Activated naive CD4-positive, alpha-beta T cell treated with anti-CD3 and anti-CD28 coated beads for 36 hours (primary cell): ENCODE measurements at places on chromosomes 7 and 10.

DNA sequence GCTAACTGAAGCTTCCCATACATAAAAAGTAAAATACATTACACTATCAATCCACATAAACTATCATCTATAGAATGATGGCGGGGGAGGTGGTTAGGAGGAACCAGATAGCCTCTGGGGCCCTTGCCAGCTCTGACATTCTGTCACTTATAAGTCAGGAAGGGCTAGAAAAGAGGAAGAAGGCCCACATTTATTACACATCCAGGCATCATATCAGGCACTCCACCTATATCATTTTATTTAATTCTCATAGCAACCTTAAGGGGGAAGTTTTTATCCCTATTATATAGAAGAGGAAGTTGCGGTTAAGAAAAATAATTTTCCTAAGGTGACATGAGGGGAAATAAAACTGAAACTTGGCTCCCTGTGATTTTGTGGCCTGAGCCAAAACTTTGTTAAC lies 29.9 kb downstream of the HEPACAM2 start:
- H3K36me3 ChIP-seq, result no peaks in the 10 kb centered on the region
- H3K27ac ChIP-seq, result no peak overlapping the region
- H3K27me3 ChIP-seq, result peaks cover 27% of the 10 kb centered on the region

DNA sequence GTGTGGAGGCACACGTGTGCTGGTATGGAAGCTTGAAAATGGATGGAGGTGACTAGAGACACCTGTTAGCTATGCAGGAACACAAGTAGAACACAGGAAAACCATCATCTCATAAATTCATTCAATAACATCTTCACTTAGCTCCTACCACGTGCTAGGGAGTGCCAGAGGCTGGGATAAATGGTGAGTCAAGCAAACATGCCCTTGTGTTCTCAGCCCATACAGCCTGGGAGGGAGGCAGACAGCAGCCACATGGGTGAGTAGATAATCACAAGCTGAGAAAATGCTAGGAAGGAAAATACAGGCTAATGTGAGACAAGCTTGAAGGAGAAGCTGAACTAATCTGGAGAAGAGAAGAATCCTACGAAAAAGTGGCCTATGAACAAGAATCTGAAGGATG lies 468.0 kb upstream of the ZMIZ1 start:
- H3K4me3 ChIP-seq, result no peak overlapping the region
- no peak overlapping the region for H3K27ac ChIP-seq
- no peaks in the 10 kb centered on the region for H3K36me3 ChIP-seq
- DNase-seq, result no peak
- no peaks in the 10 kb centered on the region for H3K4me1 ChIP-seq

- H3K27ac ChIP-seq, result no peak overlapping the region
- H3K4me3 ChIP-seq, result no peak overlapping the region
- DNase-seq, result no peak
- H3K4me1 ChIP-seq, result no peaks in the 10 kb centered on the region
- peaks cover 15% of the 10 kb centered on the region for H3K27me3 ChIP-seq
Observed at GRCh38 chr10:33706191-33706590, 371.7 kb upstream of the NRP1 start.

DNA sequence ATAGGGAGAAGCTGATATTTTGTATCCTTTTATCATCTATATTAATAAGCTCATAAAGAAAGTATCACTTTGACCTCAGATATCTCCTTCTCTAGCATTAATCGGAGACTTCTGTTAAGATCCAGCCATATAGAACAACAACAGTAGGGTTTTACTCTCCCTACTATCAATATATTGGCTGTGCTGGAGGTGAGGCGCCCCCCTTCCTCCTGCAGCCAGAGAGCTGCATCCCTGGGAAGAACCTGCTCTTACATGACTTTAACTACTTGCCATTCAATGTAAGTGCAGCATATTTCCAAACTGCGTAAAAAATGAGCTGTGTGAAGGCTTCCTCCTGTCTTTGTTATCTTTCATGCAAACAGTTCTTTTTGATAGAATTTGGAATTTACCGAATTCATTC lies 247.8 kb downstream of the SDK1 start:
- no peaks in the 10 kb centered on the region for H3K4me1 ChIP-seq
- no peaks in the 10 kb centered on the region for H3K36me3 ChIP-seq
- no peak for DNase-seq
- H3K4me3 ChIP-seq, result no peak overlapping the region
- no peak overlapping the region for H3K27ac ChIP-seq
- H3K27me3 ChIP-seq, result no peaks in the 10 kb centered on the region

DNA sequence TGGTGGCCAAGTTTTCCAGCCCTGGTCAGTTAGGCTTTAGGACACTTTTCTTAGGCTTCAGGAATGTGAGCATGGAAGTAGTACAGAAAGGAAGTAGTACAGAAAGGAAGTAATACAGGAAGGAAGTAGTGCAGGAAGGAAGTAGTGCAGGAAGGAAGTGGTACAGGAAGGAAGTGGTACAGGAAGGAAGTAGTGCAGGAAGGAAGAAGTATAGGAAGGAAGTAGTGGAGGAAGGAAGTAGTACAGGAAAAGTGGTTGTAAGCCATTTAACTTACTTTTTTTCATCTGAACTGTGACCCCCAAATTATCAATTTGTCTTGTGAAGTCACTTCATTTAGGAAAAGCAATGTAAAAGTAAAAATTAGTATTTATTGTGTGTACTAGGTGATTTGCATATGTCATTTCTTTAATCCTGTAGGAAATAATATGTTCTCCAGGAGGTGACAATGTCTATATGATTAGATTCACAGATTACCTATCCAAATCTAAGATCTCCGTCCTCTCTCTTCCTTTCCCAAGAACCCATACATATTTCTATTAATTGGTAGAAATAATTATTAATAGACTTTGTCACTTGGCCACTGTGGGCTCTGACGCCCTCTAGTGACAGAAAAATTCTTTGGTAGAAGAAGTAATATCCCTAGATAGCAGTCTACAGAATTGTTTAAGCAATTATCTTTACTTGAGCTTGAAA lies 3.9 kb upstream of the FAS start:
- H3K4me1 ChIP-seq, result peaks cover 35% of the 10 kb centered on the region
- no peaks in the 10 kb centered on the region for H3K27me3 ChIP-seq
- peaks cover 7% of the 10 kb centered on the region for H3K36me3 ChIP-seq
- no peak overlapping the region for H3K4me3 ChIP-seq

DNA sequence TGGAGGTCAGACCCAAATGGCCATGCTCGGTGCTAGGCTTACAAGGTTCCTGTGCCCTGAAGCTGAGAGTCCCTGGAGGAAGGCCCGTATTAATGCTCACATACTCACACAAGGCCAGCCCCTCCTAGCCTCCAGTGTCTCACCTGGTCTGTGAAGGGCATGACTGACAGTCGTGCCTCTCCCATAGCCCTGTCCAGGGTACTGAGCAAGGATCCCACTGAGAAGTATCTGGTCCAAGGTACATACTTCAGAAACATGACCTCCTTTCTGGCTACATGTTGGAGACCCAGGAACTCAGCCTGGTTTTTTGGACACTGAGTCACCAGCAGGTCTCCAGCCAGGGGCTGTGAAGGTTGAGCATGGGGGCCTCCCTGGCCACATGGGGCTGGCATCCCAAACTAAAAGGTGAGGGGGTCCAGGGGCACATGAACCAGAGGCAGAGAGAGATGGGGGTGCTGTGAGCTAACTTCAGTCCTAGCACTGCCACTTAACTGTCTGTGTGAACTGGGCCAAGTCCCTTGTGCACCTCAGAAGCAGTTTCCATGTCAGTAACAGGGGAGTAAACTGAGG lies 17.6 kb upstream of the RASGEF1A start:
- peaks cover 26% of the 10 kb centered on the region for H3K4me1 ChIP-seq
- no peaks in the 10 kb centered on the region for H3K27me3 ChIP-seq
- DNase-seq, result peak; percentile 55
- H3K27ac ChIP-seq, result no peak overlapping the region
- H3K36me3 ChIP-seq, result no peaks in the 10 kb centered on the region

GRCh38 chr7:142563470-142563869 lies 185.8 kb upstream of the PRSS1 start:
- H3K27me3 ChIP-seq, result peaks cover 2% of the 10 kb centered on the region
- H3K27ac ChIP-seq, result no peak overlapping the region
- DNase-seq, result no peak
- H3K36me3 ChIP-seq, result no peaks in the 10 kb centered on the region
- H3K4me3 ChIP-seq, result peak overlapping the region; percentile 41

- H3K27me3 ChIP-seq, result no peaks in the 10 kb centered on the region
- H3K27ac ChIP-seq, result no peak overlapping the region
- no peak for DNase-seq
- no peaks in the 10 kb centered on the region for H3K4me1 ChIP-seq
- H3K4me3 ChIP-seq, result no peak overlapping the region
Observed at GRCh38 chr7:41476460-41476803, 226.5 kb downstream of the INHBA start.

GRCh38 chr7:44101303-44101965 lies 2.7 kb upstream of the AEBP1 start:
- H3K4me3 ChIP-seq, result no peak overlapping the region
- peaks cover 27% of the 10 kb centered on the region for H3K4me1 ChIP-seq
- H3K36me3 ChIP-seq, result no peaks in the 10 kb centered on the region
- no peak overlapping the region for H3K27ac ChIP-seq

- no peaks in the 10 kb centered on the region for H3K36me3 ChIP-seq
- H3K27me3 ChIP-seq, result no peaks in the 10 kb centered on the region
- no peak for DNase-seq
Observed at GRCh38 chr10:97914171-97914836, 64.7 kb downstream of the GOLGA7B start.

DNA sequence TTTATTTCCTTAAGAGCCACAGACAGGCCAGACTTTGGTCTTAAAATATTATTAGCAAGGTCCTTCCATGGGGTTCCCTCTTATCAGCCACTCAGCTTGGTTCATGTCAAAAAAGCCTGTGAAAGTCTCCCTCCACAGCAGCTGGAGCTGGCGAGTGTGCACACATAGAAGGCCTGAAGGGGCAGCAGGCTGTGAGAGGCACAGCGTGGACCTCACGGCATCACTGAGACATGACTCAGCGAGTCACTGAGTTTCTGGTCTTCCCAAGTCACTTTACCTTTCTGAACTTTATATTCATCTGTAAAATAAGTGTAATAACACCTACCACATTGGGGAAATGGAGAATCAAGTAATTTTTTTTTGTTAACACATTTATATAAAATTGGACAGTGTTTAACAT lies 8.7 kb downstream of the TAF3 start:
- DNase-seq, result peak; percentile 8
- H3K4me1 ChIP-seq, result peaks cover 30% of the 10 kb centered on the region
- peaks cover 35% of the 10 kb centered on the region for H3K36me3 ChIP-seq
- H3K27ac ChIP-seq, result no peak overlapping the region
- no peak overlapping the region for H3K4me3 ChIP-seq

DNA sequence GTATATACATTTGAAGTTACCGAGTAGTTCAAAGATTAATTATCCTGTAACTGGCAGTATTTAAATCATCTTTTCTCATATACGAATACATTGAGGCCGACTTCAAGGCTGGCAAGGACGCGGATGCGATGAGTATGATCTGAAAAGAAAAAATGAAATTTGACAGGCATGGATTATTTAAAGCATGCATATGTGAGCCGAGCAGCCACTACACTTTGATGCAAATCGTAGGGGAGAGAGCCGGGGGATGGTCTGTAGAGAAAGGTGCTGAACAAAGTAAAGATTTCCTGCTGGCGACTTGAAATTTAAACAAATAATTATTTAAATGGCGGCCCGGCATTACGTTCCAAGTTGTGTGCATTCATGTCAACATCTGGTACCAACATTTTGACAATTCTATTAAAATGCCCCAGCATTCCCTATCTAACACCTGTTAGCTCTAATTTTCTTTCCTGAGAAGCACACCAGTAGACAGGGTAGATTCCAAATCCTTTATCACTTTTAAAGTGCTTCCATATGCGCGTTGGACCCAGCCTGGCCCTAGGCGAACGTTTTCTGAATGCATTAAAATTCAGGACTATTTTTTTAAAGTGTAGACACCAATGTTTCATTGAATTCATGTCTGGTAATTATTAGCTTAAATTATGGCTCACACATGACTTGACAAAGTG lies 188.7 kb downstream of the EMX2 start:
- peaks cover 43% of the 10 kb centered on the region for H3K27me3 ChIP-seq
- H3K4me1 ChIP-seq, result no peaks in the 10 kb centered on the region
- H3K27ac ChIP-seq, result no peak overlapping the region
- H3K36me3 ChIP-seq, result no peaks in the 10 kb centered on the region
